ENCODE measurements at places on chromosomes 5 and 9.

DNA sequence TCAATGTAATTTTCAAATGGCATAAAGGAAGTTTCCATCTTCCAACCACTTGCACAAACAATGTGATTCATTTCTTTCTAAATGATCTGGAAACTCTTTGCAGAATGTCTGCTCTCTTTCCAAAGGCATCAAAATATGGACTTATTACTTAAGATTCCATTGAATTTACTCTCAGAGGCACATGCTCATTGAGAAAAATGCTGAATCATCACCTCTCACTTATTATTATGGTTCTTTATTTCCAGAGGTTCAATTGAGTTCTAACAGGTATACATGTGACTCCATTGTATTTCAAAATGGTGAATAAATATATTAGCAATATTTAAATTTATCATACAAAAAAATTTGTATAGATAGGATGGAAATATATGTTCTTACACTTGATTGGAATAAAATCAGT is 1140.6 kb downstream of the EFNA5 start:
- DNase-seq, result no peak

GRCh38 chr9:132538071-132538470 is 44.3 kb upstream of the BARHL1 start:
- no peak for DNase-seq

DNA sequence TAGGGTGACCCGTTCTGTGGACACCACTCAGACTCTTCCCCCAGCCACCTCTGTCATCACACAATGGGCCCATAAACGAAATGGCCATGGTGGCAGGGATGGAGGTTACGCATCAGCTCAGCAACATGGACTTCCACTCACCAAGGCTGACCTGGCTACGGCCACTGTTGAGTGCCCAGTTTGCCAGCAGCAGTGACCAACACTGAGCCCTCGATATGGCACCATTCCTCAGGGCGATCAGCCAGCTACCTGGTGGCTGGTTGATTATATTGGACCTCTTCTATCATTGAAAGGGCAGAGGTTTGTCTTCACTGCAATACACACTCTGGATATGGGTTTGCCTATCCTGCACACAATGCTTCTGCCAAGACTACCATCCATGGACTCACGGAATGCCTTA is 21.1 kb downstream of the MTMR12 start:
- DNase-seq, result no peak

DNA sequence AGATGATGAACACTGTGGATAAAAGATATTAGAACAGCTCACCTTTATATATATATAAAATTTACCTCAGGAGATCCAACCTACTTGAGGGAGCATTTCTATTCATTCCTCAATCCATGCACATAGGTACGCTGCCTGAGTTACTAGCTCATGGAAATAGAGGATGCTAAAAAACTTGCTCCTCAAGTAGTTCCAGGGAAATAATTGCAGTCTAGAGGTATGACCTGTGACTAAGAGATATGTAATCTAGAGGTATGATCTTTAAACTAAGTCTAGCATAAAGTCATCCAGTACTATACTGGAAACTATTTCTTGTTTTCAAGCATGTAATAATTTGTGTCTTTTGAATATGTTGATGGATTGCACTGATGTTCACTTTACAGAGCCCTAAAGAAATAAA is 471.2 kb downstream of the TAF11L14 start:
- DNase-seq, result no peak

DNA sequence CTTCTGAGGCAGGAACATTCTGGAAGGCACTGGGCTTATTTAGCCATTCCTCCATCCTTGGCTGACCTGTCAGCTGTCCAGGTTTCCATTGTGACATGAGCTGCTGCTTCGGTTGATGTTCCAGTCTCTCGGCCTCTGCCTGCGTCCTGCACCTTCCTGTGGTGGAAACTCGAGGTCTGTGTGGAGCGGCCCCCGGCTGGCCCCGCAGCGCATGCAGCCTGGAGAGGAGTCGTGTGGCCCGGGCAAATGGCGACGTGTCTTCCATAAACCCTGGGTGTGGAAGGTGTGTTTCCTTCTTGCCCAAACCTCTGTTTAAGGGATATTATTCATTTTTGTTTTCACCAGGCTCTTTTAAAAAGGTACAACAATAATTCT is 36.5 kb upstream of the SLC9A3 start:
- no peak for DNase-seq

DNA sequence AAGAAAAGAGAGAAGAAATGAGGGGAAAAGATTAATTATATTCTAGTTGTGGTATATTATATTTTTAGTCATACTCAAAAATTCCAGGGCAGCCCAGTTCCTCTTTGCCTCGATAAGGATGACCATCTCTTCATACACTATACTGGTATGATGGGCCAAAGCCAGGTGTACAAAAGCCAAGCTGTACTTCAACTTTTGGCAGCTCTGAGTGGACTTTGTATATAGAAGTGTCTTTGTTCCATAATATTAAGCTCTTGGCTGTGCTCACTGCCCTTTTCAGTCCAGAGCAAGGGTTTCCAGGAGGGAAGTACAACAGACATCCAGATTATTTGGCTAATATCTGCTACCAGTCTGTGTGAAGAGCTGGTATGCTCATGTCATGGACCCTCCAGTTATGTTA is 934.3 kb upstream of the CDH10 start:
- no peak for DNase-seq

DNA sequence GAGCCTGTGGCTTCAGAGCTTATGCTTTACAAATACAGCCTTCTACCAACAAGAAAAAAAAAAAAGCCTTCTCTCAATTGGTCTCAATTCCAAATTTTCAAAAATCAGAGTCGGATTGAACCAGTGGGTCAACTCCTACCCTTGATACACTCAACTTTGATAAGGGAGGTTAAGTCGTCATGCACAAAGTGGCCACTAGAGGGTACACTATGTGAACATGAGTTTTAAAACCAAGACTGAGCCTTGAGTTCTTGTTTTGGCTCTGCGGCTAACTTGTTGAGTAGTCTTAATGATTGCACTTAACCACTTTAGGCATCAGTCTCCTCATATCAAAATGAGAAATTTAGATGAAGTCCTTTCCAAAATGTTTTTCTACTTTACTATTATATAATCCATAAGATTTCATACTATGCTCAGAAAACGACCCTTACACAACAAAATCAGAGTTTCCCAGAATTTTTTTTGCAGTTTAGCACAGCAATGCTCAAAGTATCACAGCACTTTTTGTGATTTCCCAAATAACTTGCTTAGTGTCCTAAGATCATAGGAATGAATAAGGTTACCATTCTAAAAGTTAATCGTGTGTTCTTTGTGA is 92.9 kb upstream of the MTAP start:
- DNase-seq, result peak; percentile 68

GRCh38 chr5:55154873-55155272 is 5.1 kb upstream of the GPX8 start:
- DNase-seq, result no peak

GRCh38 chr9:122377241-122378164 is 6.7 kb downstream of the PTGS1 start:
- no peak for DNase-seq

DNA sequence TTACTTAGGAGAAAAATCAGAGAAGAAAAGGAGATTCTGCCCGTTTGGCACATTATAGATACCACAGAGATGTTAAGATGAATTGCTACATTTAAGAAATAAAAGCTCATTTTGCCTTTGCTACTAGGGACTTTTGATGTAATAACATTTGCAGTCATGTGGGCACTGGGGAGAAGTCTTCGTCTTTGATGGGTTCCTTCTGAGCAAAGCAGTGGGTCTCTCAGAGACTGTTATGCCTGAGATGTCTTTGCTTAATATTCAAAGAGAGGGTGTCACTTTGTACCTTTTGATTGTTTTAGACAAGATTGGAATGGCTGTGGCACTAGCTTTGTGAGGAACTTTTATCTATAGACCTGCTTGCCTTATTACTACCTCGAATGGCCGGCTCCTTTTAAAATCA is 25.0 kb downstream of the SLC25A25 start:
- DNase-seq, result no peak

GRCh38 chr5:72412283-72413055 is 92.3 kb downstream of the PTCD2 start:
- DNase-seq, result no peak

GRCh38 chr9:36935768-36936497 is 98.1 kb downstream of the PAX5 start:
- DNase-seq, result no peak

DNA sequence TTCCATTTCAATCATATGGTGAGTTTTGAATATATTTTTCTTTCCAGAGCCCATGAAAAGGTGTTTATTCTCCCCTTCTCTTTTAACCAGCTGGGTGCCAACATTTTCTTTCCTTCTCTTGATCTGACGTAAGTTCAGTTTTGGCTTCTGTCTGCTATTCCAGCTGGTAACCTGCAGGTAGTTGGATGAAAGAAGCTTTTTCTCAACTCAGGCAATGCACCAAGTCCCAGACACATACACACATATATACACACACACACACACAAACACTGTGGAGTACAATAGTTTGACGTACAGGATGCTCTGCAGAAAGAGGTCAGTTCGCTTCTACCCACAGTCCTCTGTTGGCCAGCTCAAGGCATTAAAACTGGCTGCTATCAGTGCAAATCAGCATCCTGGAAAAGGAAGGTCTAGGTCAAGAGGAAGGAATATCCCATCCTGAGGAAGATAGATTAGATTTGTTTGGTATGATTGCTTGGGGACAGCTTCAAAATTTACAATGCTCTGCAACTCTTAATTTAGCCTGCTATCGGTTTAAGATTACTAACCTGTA is 214.3 kb upstream of the SEMA6A start:
- DNase-seq, result no peak

DNA sequence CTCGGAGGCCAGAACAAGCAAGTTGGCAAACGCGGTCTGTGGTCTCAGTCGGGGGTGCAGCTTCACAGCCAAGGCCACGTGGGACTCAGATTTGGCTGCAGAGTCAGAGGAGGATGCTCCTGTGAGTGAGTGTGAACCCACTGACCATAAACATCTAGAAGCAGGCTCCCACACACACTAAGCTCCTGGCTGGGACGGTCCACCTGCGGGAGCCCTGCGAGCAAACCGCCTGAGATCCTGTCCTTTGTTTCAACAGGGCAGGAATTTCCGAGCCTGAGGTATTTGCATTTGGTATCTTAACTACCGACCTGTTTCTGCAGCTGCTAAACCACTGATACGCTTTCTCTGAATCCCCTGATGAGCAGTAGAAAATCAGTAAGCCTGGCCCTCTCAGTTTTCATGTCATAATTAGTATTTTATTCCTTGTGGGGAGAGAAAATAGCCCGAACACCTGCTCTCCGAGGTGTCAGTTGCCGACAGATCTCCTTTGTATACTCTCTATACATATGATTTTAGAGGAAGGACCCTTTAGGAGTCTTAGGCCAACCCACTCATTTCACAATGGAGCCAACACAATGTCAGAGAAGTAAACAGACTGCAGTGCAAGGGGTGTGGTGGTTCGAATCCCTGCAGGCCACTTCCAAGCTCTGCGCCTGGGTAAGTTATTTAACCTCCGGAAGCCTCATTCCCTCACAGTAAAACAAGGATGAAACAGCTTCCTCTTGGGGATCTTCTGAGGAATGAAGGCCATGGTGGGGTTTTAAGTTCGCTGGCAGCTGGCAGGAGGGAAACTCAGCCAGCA is 40.9 kb upstream of the PWWP2A start:
- DNase-seq, result no peak

GRCh38 chr9:6545017-6545691 is 100.4 kb downstream of the GLDC start:
- peak; percentile 82 for DNase-seq
